ENCODE measurements at places on chromosomes 12 and 14.

GRCh38 chr12:62435303-62436163, 31.1 kb upstream of the MON2 start:
- DNase-seq = peak; percentile 60

GRCh38 chr12:108772247-108772646, 40.9 kb upstream of the CORO1C start:
- no peak for DNase-seq

DNA sequence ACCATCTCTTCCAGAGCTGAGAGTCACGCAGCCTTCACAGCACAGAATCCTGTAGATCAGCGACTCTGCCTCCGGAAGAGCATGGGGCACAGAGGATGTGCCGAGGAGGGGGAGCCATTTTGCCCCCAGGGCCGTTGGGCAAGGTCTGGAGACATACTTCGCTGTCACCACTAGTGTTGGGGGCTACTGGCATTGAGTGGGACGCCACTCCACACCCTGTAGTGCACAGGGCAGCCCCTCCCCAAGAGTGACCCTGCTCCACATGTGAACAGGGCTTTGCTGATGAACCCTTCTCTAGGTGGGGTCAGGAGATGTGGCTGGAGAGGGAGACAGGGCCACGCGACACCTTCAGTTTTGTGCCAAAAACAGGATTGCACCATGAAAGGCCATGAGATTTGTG, 6.0 kb downstream of the GLT1D1 start:
- no peak for DNase-seq

- no peak for DNase-seq
Observed at GRCh38 chr12:57722716-57723629, 15.6 kb downstream of the AGAP2 start.

- DNase-seq = no peak
Observed at GRCh38 chr12:19066475-19067001, 63.0 kb upstream of the PLEKHA5 start.

DNA sequence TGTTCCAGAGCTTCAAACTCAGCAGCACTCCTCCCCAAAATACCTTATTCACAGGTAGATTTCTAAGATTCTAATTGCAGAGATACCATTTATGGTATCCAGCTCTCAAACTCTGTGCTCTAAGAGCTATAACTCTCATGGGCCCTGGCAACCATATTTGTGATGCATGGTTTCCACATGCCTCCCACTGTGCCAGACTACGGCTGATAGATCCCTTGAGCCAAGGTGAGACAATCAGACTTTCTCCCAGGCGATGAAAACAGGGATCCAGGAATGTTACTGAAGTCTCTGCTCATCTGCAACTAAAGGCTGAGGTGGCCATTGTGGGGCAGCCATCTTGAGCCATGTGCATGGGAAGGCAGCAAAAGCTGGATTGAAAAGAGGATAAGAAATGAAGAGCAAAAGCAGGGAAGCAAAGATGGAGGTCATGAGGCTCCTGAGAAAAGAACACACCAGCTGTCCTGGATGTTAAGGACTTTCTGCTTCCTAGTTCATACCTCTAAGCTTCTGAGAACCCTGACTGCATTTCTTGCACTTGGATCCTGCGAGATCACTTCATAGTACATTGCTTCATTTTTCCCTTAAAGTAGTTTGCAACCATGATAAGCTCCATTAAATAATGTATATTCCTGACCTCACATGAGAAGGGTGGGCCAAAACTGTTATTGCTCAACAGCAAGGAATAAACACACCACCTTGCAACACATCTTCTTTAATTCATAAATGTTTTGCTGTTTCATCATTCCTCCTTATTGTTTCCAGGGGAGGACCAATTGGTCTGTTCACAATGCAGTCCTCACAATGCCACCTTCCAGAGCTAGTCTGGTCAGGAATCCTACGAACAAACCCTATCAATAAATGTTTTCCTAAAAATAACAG, 5.4 kb downstream of the EGLN3 start:
- DNase-seq = no peak

GRCh38 chr12:67630373-67631088, 18.0 kb upstream of the DYRK2 start:
- no peak for DNase-seq

- DNase-seq = no peak
Observed at GRCh38 chr14:96730386-96730785, 66.8 kb upstream of the VRK1 start.

DNA sequence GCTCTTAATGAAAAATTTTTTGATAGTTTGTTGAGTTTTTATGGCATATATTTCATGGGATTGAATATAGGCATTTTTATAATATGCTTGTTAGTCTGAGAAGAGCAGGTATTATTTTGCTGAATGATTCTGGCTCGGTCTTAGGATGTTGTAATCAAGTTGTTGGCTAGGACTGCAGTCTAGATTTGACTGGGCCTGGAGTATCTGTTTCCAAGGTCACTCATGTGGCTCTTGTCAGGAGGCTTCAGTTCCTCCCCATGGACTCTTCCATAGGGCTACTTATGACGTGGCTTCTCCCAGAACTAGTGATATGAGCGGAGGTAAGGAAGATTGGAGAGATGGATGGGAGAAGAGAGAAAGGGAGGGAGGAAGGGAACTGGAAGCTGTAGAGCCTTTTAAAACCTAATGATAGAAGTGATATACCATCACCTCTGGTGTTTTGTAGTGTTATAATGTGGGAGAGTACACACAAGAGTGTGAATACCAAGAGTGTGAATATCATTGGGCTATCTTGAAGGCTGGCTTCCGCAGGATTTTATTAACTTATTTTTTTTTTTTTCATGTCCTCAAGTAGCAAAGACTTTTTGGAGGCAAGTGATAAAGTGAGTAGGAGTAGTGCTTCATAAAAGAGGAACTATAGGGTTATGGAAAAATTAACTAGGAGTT, 4.4 kb downstream of the MNAT1 start:
- no peak for DNase-seq

DNA sequence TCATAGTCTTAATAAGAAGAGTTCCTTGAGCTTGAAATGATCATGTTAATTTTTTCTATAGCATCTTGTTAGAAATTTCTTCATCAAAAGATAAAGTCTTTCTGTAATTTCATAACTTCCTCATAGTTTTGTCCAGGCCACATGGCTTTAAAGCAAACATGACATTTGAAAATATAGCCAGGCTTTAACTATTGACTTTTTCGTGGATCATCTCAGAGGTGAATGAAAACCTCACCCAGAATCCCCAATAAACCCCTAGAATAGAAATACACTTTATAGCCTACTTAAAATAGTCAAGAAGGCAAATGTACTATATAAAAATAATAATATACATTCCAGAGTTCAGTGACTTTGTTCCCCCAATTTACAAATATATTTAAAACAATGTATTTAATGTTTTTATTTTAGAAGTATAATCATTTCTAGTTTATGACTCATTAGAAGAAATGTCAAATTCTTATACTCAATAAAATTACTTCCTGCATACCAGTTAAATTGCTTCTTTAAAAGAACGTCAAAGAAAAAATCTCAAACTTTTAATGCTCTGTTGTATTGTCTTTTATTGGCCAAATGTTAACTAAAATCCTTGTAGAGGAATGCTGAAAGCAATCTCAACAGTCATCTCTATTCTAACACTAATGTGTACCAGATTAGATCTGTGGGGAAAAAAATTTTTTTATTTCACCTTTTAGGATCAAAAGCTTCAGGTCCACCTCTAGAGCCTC, 21.6 kb downstream of the EXOC5 start:
- no peak for DNase-seq

- DNase-seq = no peak
Observed at GRCh38 chr14:67576216-67576955, 23.7 kb downstream of the PIGH start.

- DNase-seq = no peak
Observed at GRCh38 chr14:95077345-95077744, 80.0 kb downstream of the DICER1 start.

DNA sequence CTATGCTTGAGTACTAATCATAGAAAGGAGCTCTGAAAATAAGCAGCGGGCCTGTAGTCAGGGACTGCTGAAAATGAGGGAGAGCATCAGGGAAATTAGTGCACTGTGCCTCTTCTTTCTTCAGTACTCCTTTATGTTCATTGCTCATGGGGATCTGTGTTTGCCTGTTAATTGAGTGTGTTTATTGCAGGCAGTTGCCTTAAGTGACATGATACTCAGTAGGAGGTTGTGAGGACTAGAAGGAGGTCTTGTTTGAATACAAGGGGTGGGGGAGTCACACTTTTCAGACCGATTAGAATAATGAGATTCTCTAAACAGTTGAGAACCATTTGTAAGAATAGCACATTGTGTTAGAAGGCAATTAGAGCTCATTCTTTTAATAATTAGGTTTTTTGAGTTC, 102.6 kb upstream of the SLCO1C1 start:
- no peak for DNase-seq

- no peak for DNase-seq
Observed at GRCh38 chr12:56160193-56160763, 2.1 kb downstream of the MYL6 start.

- DNase-seq = peak; percentile 74
Observed at GRCh38 chr12:13661005-13661887, 320.2 kb downstream of the GRIN2B start.

DNA sequence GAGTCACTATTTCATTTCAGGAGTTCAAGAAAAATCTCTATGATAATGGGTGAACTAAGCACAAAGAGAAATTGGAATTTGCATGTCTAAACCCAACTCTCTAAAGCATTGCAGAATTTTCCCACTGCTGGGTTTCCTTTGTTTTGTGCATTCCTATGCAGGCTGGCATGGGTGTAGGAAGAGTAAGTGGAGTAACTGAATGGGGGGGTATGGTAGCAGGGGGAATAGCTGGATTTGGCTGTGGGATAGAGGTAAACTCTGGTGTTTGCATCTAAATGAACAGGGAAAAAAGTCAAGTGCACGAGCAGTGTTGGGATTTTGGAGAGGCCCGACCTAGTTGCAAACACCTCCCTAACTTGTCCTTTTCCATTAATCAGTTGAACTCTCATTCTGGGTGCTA, 159.1 kb downstream of the ANO4 start:
- DNase-seq = no peak

DNA sequence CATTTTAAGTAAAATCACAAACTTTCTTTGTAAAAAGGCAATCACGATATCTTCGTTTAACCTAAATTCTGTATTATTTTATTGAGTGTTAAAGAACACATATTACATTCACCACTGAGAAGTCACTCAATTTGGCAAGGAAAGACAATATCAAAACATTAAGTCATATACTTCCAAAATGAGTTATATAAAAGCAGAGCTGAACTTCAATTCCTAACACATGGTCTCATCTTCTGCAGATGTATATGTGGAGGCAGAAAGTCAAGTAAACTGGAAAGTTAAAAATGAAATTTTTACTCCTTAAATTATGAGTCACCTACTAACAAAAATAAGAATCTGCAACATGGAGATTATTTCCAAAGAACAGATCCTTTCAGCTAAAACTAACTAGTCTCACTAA, 28.7 kb downstream of the BMAL2 start:
- no peak for DNase-seq

DNA sequence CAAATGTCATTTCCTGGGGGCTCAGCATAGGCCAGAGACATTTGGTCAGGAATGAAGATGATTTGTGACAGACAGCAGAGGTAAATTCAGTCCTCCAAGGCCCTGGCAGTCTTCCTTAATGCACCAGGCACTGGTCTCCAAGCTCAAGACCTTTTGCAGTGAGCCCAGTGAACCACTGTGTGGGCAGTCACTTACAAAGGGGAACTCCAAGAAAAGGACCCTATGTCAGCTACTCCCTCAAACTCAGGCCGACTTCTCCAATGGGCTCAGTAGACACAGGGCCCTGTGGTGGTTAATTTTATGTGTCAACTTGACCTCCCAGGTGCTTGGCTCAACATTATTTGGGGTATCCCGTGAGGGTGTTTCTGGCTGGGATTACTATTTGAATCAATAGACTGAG, 29.3 kb upstream of the PLEK2 start:
- DNase-seq = no peak

- DNase-seq = no peak
Observed at GRCh38 chr12:102946042-102946441, 11.4 kb upstream of the ASCL1 start.

DNA sequence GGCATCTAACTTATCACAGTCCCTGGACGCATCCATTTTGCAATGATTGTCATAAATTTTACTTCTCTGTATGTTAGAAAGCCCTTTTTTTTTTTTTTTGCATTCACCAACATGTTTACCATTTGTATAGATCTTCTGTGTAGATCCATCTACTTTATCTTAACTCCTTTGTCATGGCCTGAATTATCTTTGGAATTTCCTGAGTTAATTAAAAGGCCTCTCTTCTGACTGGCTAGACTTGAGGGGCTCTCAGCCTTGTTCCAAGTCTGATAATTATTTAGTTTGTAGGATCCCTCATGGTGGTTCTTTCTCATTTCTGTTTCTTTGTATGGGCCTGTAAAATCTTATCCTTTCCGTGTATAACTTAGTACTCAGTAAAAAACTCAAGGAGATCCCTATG, 387.0 kb downstream of the C12orf50 start:
- no peak for DNase-seq

GRCh38 chr14:92464716-92465115, 48.9 kb upstream of the RIN3 start:
- DNase-seq = no peak

GRCh38 chr14:23483236-23483854, 13.8 kb downstream of the NGDN start:
- peak; percentile 92 for DNase-seq

DNA sequence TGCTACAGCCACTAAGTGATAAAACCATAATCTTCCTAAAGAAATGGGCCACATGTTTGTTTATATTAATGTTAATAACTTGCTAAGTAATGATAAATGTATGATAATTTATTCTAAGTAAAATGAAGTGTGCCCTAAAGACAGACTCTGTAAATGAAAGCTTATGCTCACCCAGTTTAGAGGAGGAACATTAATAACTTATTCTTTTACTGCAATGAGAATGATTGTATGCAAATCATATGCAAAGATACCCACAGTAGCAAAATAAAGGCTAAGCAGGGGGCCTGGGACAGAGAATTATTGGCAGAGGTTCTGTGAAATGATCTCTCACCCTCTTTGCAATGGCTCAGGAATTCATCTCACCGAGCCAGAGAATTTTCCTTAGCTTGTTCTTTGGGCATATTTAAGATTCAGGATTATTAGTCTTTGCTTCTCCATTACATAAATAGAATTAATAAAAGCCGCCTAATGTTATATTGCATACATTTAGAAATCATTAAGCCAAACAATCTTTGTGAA, 75.9 kb downstream of the TMEM132D start:
- DNase-seq = no peak

- DNase-seq = no peak
Observed at GRCh38 chr12:124753228-124753591, 110.5 kb downstream of the SCARB1 start.
